ENCODE measurements at places on chromosomes 5 and 9.

- no peak for DNase-seq
Observed at GRCh38 chr5:14153932-14154731, 11.0 kb downstream of the TRIO start.

- DNase-seq: no peak
Observed at GRCh38 chr9:86238861-86239770, 20.3 kb downstream of the C9orf153 start.

GRCh38 chr9:106532306-106533015, 330.5 kb upstream of the ZNF462 start:
- no peak for DNase-seq

- no peak for DNase-seq
Observed at GRCh38 chr9:124593200-124593599, 86.0 kb upstream of the NR5A1 start.

DNA sequence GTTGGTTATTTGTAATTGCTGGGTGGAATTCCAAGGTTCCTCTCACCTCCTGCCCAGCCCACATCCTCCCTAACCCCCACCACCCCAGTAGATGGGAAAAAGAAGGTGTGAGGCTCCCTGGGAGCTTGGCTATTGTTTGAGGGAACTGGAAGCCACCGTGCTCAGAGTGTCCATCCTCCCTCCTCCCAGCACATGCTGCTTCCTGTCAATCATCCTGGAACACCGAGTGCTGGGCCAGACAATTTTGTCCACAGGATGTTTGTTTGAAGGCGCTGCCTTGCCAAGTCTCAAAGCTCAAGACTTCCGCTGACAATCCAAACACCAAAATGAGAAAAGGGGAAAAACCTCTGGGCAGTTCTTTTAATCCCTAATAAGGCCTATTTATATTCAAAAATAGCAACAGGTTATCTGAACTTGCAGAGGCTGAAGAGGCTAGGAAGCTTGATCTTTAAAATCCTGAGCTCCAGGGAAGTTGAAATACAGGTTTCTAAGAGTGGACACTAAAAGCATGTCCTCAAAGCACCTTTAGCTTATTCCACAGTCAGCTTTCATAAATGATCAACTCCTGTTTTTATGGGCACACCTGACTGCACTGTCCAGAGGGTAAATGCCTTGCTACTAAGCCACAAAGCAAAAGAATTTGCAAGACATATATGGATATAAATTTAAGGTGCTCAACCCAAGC, 286.7 kb downstream of the NFIB start:
- no peak for DNase-seq

GRCh38 chr5:103617090-103617489, 54.5 kb upstream of the NUDT12 start:
- no peak for DNase-seq

- DNase-seq: no peak
Observed at GRCh38 chr5:80707645-80708044, 52.9 kb upstream of the DHFR start.

- DNase-seq: no peak
Observed at GRCh38 chr5:58860680-58861079, 277.8 kb downstream of the RAB3C start.

- DNase-seq: no peak
Observed at GRCh38 chr5:169944922-169945680, 35.2 kb downstream of the INSYN2B start.

DNA sequence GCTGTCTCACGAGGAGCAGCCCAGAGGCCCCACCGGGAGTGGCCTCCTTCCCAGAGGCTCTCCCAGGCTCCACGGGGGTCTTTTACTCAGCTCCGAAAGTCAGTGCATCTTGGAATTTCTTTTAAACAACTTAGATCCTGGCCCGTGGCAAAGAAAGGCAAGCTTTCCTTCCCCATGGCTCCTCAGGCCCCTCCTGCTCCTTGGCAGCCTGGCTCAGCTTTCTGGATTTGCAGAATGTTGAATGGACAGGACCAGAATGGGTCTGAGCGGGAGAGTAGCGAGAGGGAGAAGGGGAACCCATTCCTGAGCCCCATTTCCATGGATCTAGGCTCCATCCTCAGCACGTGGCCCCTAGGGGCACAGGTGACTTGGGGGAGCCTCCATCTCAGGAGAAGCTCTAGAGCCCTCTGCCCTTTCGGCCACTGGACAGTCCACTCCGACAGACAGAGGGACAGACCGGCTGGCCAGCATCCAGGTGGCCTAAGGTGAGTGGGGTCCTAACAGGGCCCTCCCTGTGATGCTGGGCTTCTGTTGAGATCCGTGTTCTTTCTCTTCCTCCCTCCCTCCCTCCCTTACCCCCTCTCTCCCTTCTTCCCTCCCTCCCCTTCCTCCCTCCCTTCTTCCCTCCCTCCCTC, 173.9 kb upstream of the PPP1R26 start:
- DNase-seq: no peak

DNA sequence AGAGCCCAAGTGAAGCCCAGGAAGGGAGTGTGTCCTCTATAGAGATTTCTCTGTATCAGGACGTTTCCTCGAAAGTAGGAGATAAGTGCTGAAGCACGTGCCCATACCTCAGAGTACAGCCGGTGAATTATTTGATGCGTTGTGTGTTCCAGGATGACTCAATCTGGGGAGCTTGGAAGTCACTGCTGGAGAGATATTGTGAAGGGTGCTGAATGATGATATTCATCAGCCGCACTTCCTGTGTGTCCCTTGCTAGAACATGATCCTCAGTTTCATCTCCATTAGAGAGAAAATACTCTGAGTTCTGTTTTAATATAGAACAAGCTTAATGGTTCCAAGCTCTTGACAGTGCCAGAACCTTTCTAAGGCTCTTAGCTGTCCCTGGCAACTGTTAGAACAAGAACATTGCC, 402.3 kb upstream of the ADAMTSL1 start:
- no peak for DNase-seq

DNA sequence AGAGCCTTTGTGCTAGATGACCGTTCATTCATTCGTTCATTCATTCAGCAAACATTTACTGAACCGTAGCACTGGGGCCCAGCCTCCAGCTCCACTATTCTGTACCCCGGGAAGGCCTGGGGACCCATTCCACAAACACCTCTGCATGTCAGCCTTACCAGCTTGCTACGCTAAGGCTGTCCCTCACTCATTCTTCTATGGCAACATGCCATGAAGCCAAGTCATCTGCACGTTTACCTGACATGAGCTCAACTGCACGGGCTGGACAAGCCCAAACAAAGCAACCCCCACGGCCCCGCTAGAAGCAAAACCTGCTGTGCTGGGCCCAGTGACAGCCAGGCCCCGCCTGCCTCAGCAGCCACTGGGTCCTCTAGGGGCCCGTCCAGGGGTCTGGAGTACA, 6.0 kb downstream of the CEL start:
- DNase-seq: no peak

- no peak for DNase-seq
Observed at GRCh38 chr5:65084795-65085515, 316.2 kb downstream of the CWC27 start.

DNA sequence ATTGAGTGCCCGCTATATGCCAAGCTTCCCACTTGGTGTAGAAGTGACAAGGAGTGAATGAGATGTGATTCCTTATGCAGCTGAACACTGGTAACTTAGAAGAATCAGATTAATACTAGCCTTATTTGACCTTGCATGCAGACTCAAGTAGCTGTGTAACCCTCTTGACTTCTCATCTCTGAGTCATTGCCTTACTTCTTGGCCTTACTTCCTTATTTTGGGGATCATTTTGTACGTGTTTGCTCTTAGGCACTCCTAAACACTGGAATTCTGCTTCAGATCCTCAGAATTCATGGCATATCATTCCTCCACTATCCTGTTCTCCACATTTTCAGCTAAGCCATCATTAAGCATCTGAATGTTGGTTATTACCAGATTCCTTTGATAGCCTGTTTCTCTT, 948.9 kb upstream of the ARRDC3 start:
- no peak for DNase-seq

DNA sequence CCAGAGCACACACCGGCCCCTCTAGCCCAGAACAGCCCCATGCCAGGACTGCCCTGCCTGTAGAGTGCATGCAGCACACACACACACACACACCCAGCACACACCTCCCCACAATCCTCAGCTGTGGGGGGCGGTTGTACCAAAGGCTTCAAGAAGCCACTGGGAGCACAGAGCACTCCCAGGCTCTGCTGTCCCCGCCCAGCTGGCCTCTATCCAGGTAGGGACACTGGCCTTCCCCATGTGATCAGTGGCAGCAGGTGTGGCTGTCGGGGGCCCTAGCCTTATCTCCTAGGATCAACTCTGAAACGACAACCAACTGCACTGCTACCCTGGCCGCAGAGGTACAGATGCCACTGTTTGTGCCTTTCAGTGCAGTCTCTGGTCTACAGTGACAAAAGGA, 2.0 kb downstream of the ANAPC2 start:
- DNase-seq: no peak

DNA sequence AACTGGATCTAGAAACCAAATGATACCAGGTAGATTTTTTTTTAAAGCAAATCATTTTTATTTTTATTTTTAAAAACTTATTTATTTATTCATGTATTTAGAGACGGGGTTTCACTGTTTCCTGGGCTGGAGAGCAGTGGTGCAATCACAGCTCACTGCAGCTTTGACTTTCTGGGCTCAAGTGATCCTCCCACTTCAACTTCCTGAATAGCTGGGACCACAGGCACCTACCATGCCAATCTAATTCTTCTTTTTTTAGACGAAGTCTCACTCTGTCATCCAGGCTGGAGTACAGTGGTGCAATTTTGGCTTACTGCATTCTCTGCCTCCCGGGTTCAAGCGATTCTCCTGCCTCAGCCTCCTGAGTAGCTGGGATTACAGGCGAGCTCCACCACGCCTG, 41.3 kb upstream of the CDK20 start:
- no peak for DNase-seq

- no peak for DNase-seq
Observed at GRCh38 chr9:89996116-89996515, 391.3 kb downstream of the GADD45G start.

- DNase-seq: no peak
Observed at GRCh38 chr5:89601880-89602279, 718.9 kb upstream of the MEF2C start.

DNA sequence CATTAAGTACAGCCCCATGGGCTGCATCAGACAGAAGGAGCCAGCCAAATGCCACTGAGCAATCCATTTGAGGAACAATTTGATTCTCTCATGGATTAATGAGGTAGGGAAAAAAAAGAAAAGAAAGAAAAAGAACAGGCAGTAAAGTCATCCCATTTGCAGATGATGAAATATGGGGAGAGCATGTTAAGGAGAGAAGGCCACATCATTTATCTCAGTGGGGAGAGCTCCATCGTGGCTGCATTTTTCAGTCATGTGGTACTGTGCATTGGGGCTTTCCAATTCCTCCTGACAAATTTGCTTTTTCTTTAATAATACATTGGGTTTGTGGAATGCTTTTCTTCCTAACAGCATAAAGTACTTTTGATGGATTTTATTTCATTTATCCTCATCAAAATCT, 375.2 kb upstream of the TLE4 start:
- DNase-seq: no peak

GRCh38 chr5:148011398-148012137, 52.2 kb upstream of the SPINK5 start:
- DNase-seq: no peak

DNA sequence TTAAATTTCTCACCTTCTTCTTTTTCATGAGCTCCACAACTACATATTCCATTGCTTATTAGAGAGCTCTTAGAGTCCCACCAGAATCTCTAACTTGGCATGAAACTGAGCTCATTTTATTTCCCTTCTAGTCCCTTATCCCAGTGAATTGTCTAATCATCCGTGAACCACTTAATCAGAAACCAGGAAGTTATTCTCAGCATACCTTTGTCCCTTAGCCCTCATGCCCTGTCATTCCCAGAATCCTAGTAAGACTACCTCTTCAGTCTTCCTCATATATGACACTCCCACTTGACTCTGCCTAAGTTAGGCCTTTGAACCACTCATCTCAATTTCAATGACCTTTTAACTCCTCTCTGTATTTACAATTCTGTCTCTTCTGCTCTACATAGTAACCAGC, 93.0 kb upstream of the PAPPA start:
- no peak for DNase-seq

DNA sequence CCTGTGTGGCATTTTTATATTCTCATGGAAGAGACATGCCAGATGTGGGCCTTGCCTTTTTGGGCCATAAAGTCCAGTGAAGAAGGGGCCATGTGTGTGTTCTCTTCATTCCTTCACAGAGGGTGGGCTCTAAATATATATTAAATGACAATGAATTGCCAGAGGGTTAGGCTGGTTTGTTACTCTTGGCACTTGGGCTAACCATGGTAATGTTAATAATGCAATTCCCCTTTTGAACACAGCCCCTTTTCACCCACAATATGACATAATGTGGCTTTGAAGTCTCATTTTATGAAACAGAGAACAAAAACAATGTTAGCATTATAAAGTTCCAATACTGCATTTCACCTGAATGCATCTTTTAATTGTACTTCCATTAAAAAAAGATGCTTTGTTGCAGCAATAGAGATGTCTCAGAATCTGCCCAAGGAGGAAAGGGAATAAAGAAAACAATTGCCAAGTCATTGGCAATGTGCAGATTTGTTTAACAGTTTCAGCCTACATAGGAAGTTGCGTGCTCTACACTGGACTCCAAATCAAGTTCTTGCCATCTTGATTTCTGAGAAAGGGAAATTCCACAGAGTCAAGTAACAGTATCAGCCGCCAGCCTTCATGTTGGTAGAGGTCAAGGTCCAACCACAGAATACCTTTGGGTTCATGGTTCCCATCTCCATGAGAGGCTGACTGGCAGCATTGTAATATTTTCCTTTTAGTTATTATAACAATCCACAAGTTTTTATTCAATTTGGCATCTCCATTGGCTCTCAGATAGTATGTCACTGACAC, 141.9 kb downstream of the SLC12A2 start:
- no peak for DNase-seq

DNA sequence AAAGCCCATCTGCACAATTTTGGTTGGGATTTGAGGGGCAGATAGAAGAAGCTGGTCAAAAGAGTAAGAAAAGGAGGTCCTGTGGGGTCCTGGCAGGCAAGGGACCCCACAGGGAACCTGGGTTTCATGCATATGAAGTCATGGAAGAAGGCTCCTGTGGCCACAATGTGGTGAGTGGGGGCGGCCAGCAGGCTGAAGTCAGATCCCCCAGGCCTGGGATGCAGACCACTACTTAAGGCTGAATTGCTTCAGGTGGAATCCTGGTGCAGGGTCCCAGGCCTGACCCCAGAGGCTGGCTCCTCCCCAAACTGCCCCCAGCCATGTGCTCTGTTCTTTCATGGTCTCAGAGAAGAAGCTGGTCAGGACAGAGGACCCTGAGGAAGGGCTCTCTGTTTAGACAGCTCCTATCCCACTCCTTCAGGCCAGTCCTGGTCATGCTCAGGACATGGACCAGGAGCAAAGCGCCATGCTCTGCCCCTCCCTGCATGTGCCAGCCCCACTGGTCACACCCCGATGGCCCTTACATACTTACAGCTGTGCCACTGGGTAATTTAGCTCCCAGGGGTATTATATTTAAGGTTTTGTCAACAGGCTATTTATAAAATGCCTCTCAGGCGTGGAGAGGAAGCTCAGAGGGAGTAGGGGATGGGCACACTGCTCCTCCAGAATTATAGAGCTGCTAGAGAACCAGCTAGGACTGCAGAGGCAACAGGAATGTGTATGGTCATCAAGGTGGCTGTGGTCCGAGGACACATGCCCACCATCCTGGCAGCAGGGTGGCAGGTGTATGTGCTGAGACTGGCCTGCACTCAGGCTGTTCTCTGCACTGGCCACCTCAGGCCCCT, 33.4 kb downstream of the C5orf15 start:
- DNase-seq: no peak
